Kasumi-1 (cell line): ENCODE measurements at places on chromosomes 6 and 20.

DNA sequence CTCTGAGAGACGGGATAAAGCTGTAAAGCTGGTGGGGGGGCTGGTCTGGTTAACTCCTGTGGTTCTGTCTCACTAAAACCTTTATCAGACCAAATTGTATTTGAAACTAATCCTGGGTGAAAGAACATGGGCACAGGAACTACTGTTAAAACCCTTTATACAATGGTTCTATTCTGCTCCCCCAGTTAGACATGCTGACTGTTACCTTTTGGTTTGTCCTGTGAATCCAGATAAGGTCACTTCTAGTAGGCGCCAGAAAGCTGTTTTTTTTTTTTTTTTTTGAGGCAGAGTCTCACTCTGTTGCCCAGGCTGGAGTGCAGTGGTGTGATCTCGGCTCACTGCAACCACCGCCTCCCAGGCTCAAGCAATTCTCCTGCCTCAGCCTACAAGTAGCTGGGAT, 29.7 kb downstream of the GSTA4 start:
- DNase-seq: no peak

DNA sequence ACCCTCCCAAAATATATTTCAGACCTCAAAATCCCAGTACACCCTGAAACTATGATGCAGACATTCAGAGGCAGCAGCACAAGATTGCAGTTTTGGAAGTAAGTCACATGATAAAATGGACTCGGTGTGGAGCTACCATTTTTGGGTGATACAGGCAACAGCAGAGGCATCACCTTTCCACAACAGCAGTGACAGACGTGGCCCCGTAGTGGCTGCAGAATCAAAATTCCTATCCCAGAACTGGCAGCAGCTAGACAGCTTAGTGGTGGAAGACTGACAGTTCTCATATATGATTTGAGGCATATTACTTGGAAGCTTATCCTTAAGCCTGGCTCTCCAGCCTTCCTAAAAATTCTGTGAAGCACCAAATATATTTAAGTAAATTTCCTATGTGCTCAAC, 19.9 kb downstream of the PLN start:
- no peak for DNase-seq

DNA sequence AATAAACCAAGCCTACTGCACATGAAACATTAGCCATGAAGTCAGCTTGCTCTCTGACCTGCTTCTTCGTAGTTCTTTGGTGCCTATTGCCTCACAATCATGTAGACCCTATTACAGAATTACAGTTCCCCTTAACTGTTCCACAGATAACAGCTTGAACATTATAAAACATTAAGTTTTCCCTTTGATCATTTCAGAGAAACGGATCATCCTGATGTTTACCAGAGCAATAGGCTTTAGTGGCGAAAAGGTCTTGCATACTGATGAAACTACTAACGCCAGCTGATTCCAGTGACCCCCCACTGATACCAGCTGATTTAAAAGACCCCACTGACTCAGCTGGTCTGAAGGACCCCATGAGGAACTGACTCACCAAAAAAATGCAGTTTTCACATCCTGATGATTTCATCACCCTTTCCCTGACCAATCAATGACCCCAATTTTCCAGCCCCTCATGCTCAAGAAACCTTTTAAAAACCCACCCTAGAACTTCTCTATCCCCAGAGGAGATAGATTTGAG, 39.4 kb upstream of the MLIP start:
- no peak for DNase-seq

- no peak for DNase-seq
Measured at GRCh38 chr6:111652156-111652555, 46.5 kb upstream of the TRAF3IP2 start.

DNA sequence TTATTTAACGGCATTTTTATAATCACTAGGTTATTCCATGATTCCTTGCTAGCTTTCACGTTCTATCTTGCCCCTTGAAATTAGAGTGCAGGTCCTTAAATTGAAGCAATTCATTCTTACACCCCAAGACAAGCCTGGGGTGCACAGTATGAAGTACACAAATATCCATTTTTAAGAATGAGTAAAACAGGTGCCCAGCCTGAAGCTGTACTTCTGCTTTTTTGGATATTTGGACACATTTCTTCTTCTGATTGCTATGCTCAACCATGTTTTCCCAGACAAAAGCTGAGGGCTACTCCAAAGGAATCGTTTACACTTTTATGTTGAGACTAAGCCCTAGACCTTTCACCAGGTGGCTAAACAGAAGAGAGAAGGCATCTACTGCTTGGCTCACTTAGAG, 7.9 kb upstream of the TAGAP start:
- peak; percentile 22 for DNase-seq

DNA sequence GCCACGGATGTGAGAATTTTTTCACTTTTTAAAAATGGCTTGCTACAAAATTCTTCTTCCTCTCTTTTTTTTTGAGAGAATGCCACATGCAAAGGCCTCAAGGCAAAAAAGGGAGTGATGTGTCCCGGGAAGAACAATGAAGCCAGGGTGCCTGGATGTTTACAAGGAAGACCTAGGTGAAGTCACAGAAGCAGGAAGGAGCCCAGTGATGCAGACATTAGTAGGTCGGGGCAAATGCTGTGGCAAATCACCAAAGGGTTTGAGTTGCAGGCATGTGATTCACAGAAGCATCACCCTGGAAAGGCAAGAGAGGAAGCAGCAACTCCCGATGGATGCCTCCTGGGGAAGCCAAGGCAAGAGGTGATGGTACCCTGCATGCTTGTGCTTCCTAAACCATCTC, 46.8 kb downstream of the FARS2 start:
- DNase-seq: no peak

- DNase-seq: no peak
Measured at GRCh38 chr6:166925141-166925996, 31.0 kb downstream of the RNASET2 start.

DNA sequence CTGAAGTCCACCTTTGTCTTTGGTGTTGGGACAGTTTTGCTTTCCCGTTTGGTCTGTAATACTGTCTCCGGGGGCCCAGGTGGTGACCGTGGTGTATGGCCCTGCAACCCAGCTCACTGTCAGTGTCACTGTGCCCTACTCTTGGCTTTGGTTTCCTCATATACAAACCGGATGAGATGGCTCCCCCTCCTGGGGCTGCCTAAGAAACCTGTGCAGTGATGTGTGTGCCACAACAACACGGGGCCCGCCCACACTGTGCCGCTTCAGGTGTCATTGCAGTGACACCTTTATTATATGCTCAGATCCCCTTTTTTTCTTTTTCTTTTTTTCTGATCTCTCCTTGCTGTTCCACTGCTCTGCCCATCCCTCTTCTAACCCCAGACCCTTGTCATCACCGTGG, 73.9 kb downstream of the RAMACL start:
- no peak for DNase-seq

- DNase-seq: no peak
Measured at GRCh38 chr20:31974951-31975487, 7.1 kb downstream of the XKR7 start.

GRCh38 chr20:38222923-38223742, 37.4 kb downstream of the KIAA1755 start:
- DNase-seq: no peak
